PC-3 (cell line): ENCODE measurements at places on chromosomes 16 and 17.

GRCh38 chr17:4272972-4273368, 9.2 kb upstream of the ANKFY1 start:
- DNase-seq: no peak

GRCh38 chr17:55735731-55736405, 13.2 kb upstream of the TMEM100 start:
- DNase-seq: peak; percentile 66

- DNase-seq: no peak
Observed at GRCh38 chr16:3577302-3577752, at the start of gene NLRC3. NLRC3 (minus strand) TSS chr16:3577403; CDS start chr16:3565036, 12,367 bp downstream.

DNA sequence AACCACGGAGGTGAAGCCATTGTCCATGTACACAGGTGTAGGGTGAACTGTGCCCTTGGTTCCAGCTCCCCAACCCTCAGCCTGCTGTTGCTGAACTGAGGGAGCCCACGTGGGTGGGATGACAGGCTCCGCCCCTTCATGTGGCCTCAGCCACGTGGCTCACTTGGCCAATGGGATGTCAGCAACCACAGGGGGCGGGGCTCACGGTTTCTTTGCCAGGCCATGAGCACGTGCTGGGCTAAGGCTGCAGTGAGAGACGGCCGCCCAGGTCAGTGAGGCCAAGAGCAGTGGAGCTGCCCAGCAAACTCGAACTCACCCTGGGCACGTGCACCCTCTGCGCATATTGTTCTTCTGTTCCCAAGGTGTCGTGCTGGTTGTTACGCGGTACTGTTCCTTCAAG, 282.6 kb downstream of the IRF8 start:
- no peak for DNase-seq

DNA sequence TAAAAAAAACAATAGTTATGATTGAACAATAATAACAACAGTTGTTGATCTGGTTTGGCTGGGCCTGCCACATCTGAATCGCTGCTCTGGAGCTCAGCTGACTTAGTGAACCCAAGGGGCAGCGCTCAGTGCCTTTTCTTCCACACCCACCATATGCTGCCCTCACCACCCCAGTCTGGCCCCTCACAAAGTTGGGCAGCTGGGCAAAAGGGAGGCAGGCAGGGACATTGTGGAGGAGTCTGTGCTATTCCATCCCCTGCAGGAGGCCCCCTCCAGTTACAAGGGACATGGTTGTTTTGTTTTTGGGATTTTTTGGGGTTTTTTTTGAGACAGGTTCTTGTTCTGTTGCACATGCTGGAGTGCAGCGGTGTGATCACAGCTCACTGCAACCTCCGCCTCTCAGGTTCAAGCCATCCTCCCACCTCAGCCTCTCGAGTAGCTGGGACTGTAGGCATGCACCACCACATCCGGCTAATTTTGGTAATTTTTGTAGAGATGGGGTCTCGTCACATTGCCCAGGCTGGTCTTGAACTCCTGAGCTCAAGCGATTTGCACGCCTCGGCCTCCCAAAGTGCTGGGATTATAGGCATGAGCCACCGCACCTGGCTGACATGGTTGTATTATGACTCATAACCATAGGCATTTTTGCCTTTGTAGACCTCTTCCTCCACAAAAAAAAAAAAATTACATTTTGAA, 8.6 kb upstream of the PECAM1 start:
- peak; percentile 82 for DNase-seq

GRCh38 chr17:83175822-83176622, 96.6 kb downstream of the METRNL start:
- DNase-seq: no peak

GRCh38 chr16:87647431-87648185, 45.3 kb downstream of the JPH3 start:
- DNase-seq: no peak

DNA sequence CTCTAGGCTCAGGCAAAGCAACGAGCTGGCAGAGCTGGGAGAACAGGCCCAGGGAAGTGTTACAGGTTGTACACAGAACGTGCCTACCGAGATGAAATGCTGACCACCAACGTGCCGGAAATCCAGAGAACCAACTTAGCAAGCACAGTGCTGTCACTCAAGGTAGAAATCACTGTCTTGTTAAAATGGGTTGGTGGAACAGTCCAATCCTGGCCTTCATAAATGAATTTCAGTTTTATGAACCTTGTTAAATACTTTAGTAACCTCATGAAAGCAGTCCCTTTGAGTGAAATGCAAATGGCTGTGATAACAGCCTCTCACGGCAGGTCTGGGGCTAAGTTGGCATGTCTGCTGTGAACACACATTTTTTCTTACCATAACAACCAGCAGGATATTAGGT, 29.0 kb downstream of the ETV4 start:
- no peak for DNase-seq

- DNase-seq: peak; percentile 90
Observed at GRCh38 chr17:50452630-50453300, 15.9 kb downstream of the CHAD start.

- no peak for DNase-seq
Observed at GRCh38 chr17:44992242-44992939, 24.3 kb upstream of the C1QL1 start.

DNA sequence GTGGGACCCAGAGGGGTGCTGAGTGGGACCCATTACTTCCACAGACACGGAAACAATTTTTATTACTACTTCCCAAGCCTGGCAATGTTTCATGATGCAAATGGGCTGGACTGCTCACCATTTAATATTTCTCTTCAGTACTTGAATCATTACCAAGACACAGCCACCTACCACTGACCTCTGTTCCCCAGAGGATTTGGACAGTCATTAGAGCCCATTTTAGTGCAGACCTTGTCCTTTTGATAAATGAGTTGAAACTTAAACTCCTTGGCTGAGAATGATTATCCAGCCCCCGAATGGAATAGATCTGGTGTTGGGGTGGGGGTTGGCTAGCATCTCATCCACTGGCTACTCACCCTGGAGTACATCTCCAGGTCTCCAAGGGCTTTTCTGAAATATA, 33.6 kb upstream of the APOH start:
- no peak for DNase-seq

DNA sequence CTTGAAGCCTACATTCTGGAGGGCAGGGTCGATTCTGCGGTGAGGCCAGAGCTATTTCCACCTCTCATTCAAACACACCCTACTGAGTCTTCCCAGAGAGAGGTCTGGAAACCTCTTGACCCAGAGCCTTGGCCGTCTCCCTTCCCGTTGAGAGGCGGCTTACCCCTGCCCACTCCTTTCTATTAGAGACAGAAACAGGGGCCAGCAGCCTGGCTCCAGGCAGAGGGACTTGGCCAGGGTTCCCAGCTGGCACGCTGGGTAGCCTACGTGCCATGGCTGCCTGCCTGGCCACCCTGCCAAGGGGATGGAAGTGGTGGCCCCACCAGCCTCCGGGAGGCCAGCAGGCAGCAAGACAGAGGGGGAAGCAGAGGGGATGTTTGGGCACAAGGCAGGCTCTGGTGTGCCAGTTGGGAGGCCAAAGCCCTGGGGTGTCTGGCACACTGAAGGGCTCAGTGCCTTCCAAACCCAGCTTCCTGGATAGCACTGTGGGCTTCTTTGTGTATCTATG, 6.0 kb downstream of the STAC2 start:
- DNase-seq: no peak
